ENCODE measurements at places on chromosomes 16 and 17. TPM values are rescaled to one million over a fixed set of nuclear protein-coding genes. Genes with fewer than 3 reads are reported as not detected.

TEX19 gene
- total RNA-seq = not detected

SLFN12L gene
- total RNA-seq = 0.30 TPM

ZC3H7A gene
- 73.0 TPM for total RNA-seq

CCL2 gene
- total RNA-seq = 52.5 TPM

CACNG1 gene
- not detected for total RNA-seq

EVPLL gene
- total RNA-seq = not detected

DNA sequence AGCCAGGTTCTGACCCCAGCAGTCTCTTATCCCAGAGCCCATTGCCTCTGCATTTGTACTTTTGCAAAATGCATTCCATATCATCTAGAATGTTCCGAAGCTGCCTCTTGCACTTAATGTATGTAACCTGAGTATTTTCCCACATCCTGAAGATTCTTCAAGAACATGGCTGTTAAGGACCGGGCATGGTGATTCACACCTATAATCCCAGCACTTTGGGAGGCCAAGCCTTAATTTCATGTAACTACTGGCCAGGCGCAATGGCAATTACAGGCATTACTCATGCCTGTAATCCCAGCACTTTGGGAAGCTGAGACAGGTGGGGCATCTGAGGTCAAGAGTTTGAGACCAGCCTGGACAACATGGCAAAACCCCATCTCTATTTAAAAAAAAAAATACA, 31.7 kb upstream of the GAN start:
- H3K4me3 ChIP-seq = no peak overlapping the region
- no peak for DNase-seq
- H3K27ac ChIP-seq = no peak overlapping the region
- H3K4me1 ChIP-seq = peaks cover 16% of the 10 kb centered on the region
- no peaks in the 10 kb centered on the region for H3K36me3 ChIP-seq

GRCh38 chr17:63786971-63787711, 13.2 kb downstream of the DDX42 start:
- no peak for DNase-seq
- H3K4me1 ChIP-seq = peaks cover 30% of the 10 kb centered on the region

GRCh38 chr16:35195173-35195863, 1735.9 kb downstream of the TP53TG3F start:
- H3K27ac ChIP-seq = no peak overlapping the region
- no peaks in the 10 kb centered on the region for H3K4me1 ChIP-seq
- no peak overlapping the region for H3K4me3 ChIP-seq
- H3K36me3 ChIP-seq = no peaks in the 10 kb centered on the region

DNA sequence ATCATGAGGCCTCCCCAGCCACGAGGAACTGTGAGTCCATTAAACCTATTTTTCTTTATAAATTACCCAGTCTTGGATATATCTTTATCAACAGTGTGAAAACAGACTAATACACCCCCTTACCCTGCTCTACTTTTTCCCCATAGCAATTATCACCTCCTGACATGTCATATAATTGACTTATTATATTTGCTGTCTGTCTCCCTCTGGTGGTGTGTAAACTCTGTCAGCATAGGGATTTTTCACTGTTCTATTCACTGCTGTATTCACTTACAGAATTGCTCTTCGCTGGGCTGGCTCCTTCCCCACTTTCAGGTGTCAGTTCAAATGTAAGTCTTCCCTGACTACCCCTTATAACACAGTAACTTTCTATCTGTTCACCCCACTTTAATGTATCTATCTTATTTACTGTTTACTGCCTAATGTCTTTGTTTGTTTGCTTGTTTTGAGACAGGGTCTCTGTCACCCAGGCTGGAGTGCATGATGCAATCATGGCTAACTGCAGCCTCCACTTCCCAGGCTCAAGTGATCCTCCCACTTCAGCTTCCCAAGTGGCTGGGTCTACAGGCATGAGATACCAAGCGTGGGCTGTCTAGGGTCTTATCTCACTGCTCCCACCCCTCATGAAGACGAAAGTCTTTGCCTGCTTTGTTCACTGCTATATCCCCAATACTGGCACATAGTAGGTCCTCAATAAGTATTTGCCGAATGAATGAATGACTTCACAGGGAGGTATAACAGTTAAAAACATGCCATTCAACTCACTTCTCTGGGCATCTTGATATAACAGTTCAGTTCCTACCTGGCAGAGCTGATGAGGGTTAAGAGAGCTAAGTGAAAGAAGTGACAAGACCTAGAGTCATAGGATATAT, 52.4 kb upstream of the CDH3 start:
- no peak for DNase-seq
- H3K4me3 ChIP-seq = no peak overlapping the region
- peaks cover 4% of the 10 kb centered on the region for H3K36me3 ChIP-seq
- peaks cover 6% of the 10 kb centered on the region for H3K4me1 ChIP-seq

All from HFFc6 (cell line).